ENCODE measurements at places on chromosomes 1 and 21. TPM values are rescaled to one million over a fixed set of nuclear protein-coding genes. Genes with fewer than 3 reads are reported as not detected.

LHX8 gene
- not detected for total RNA-seq

HSD3B2 gene
- total RNA-seq, result not detected

ARHGEF2 gene
- 111 TPM for total RNA-seq

UTS2 gene
- 0.56 TPM for total RNA-seq

ADGRL4 gene
- 35.0 TPM for total RNA-seq

S100A2 gene
- 0.85 TPM for total RNA-seq

GSTM5 gene
- total RNA-seq, result 3.9 TPM

TBX15 gene
- 1.7 TPM for total RNA-seq

TNFRSF8 gene
- total RNA-seq, result under 0.01 TPM

TMEM35B gene
- total RNA-seq, result 43.4 TPM

PCAT6 gene
- not detected for total RNA-seq

PRKCZ gene
- 3.3 TPM for total RNA-seq

CRB1 gene
- under 0.01 TPM for total RNA-seq

FCRL3 gene
- total RNA-seq, result not detected

AMPD1 gene
- not detected for total RNA-seq

LCE3E gene
- total RNA-seq, result not detected

DAB1 gene
- not detected for total RNA-seq

BECN2 gene
- total RNA-seq, result not detected

SLC16A4 gene
- 42.0 TPM for total RNA-seq

PBXIP1 gene
- total RNA-seq, result 109 TPM

CTNNBIP1 gene
- 20.5 TPM for total RNA-seq

ILDR2 gene
- total RNA-seq, result under 0.01 TPM

CCDC17 gene
- 0.58 TPM for total RNA-seq

ENAH gene
- total RNA-seq, result 140 TPM

CFH gene
- total RNA-seq, result 320 TPM

CFHR3 gene
- not detected for total RNA-seq
